Activated naive CD4-positive, alpha-beta T cell treated with anti-CD3 and anti-CD28 coated beads, Interleukin-2, amount 10 ng/mL, durations not matched to agents 7 days and 5 days (primary cell): ENCODE measurements at places on chromosomes 2 and 18.

DNA sequence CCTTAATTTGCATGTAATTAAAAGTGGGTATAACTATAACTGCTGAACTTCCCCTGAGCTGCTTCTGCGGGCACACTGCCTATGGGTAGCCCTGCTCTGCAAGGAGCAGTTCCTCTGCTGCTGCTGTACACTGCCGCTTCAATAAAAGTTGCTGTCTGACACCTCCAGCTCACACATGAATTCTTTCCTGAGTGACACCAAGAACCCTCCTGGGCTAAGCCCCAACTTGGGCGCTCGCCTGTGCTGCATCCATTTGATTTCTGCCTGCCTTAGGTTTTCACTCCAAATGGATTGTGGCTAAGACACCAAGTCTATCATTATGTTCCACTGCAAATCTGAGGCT, 215.7 kb downstream of the ANAPC1 start:
- no peaks in the 10 kb centered on the region for H3K36me3 ChIP-seq
- H3K4me1 ChIP-seq: peaks cover 4% of the 10 kb centered on the region
- peaks cover 21% of the 10 kb centered on the region for H3K27me3 ChIP-seq
- no peak overlapping the region for H3K4me3 ChIP-seq
- DNase-seq: no peak

DNA sequence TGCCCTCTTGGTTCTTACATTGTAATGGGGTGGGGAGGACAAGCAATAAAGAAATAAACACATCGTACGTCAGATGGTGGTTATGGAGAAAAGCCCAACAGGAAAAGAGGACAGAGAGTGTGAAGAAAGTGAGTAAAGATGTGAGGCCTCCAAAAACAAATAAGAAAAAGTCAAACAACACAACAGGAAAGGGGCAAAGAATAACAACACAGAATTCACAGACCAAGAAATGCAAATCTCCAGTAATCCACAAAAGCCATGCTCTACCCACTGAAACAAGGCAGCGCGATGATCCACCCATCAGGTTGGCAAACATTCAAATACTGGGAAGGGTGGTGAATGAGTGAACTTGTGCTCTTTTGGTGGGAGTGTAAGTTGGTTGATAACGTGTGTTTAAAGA, 16.7 kb upstream of the DUSP2 start:
- no peaks in the 10 kb centered on the region for H3K27me3 ChIP-seq
- no peak overlapping the region for H3K4me3 ChIP-seq
- peak overlapping the region; percentile 19 for H3K27ac ChIP-seq
- peaks cover 76% of the 10 kb centered on the region for H3K4me1 ChIP-seq

GRCh38 chr18:46449033-46449432, 208.0 kb downstream of the LOXHD1 start:
- H3K4me3 ChIP-seq: no peak overlapping the region
- no peak for DNase-seq
- no peaks in the 10 kb centered on the region for H3K36me3 ChIP-seq
- H3K27ac ChIP-seq: no peak overlapping the region
- H3K27me3 ChIP-seq: peaks cover 27% of the 10 kb centered on the region

DNA sequence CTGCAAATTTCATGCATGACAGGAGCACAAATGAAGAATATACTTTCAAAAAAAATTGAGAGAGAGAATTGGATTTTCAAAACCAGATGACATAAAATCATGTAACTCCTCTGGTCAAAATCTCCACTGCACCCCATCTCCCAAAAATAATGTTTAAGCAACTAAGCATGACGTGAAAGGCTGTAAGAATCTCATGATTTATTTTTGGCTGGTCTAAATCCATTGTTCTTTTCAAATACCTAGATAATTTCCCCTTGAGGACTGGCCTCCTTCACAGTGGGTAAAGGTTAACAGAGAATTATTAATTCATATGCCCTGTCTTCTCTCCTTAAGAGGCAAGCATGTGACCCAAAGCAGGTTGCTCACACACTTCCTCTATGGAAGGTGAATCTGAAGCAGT, 101.5 kb upstream of the CCDC195 start:
- peaks cover 73% of the 10 kb centered on the region for H3K36me3 ChIP-seq
- no peaks in the 10 kb centered on the region for H3K27me3 ChIP-seq
- no peak overlapping the region for H3K27ac ChIP-seq

- DNase-seq: no peak
- no peaks in the 10 kb centered on the region for H3K36me3 ChIP-seq
- H3K27ac ChIP-seq: no peak overlapping the region
- H3K27me3 ChIP-seq: peaks cover 8% of the 10 kb centered on the region
- H3K4me3 ChIP-seq: no peak overlapping the region
These were observed 143.6 kb downstream of the ANTXR1 start for GRCh38 chr2:69156624-69157023.

GRCh38 chr2:31075431-31075830, 62.8 kb downstream of the GALNT14 start:
- no peaks in the 10 kb centered on the region for H3K4me1 ChIP-seq
- H3K27me3 ChIP-seq: peaks cover 3% of the 10 kb centered on the region
- H3K27ac ChIP-seq: no peak overlapping the region
- H3K4me3 ChIP-seq: no peak overlapping the region
- no peak for DNase-seq

DNA sequence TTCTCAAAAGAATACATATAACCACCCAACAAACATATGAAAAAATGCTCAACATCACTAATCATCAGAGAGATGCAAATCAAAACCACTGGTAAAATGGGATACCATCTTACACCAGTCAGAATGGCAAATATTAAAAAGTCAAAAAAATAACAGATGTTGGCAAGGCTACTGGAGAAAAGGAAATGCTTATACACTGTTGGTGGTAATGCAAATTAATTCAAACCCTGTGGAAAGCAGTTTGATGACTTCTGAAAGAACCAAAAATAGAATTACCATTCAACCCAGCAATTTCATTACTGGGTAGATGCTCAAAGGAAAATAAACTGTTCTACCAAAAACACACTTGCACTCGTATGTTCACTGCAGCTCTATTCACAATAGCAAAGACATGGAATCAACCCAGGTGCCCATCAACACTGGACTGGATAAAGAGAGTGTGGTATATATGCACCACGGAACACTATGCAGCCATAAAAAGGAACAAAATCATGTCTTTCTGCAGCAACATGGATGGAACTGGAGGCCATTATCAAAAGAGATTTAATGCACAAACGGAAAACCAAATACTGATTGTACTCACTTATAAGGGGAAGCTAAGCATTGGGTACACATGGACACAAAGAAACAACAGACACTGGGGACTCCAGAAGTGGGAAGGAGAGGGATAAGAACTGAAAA, 38.8 kb downstream of the NCKAP1 start:
- H3K36me3 ChIP-seq: no peaks in the 10 kb centered on the region
- H3K4me3 ChIP-seq: no peak overlapping the region
- no peak for DNase-seq
- no peaks in the 10 kb centered on the region for H3K27me3 ChIP-seq
- H3K4me1 ChIP-seq: no peaks in the 10 kb centered on the region
- H3K27ac ChIP-seq: no peak overlapping the region

DNA sequence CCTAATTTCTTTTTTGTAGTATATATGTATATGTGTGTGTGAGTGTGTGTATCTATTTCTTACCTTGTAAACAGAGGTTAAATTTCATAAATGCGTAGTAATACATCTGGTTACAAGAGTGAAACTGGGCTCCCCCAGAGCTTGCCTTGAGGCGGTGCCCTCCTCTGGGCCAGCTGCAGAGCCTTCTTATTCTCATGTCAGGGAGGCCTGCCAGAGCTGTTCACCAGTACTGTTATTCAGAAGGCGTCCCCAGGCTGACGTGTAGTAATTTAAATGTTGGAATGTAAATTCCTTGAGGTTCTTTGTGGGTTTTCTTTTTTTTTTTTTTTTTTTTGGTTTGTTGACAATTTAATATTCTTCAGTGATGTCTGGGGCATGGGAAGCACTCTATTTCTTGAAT, 11.2 kb downstream of the COPS8 start:
- H3K4me1 ChIP-seq: no peaks in the 10 kb centered on the region
- peaks cover 26% of the 10 kb centered on the region for H3K36me3 ChIP-seq
- no peak overlapping the region for H3K4me3 ChIP-seq
- DNase-seq: no peak

DNA sequence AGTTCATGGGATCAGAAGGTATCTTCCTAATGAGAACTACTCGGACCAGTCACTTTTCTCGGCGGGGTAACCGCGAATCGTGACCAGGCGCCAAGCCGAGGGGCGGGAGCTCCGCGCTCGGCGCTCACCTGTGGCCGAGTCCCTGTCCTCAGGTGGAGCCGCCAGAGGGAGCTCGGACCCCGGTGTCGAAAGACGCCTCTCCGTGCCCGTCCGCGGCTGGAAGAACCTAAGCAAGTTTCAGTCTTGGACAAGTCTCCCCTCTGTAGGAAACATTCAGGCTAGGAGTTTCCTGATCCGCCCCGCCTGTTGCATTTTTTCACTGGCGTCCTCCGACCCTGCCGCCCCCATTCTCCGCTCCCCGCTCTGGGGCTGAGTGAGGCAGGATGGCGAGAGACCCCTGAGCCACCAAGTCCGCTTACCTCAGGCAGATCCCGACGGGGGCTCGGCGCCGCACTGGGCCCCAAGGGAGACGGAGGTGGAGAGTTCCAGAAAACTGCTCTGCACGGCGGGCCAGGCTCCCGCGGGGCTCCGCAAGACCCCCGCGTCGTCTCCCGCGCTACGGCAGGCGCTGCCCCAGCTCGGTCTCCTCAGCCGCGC, 480 bp downstream of the DSEL start:
- peaks cover 38% of the 10 kb centered on the region for H3K27me3 ChIP-seq
- no peak overlapping the region for H3K27ac ChIP-seq
- peaks cover 15% of the 10 kb centered on the region for H3K4me1 ChIP-seq

- H3K4me1 ChIP-seq: peaks cover 12% of the 10 kb centered on the region
- no peak overlapping the region for H3K4me3 ChIP-seq
- DNase-seq: no peak
- peaks cover 67% of the 10 kb centered on the region for H3K27me3 ChIP-seq
- H3K36me3 ChIP-seq: no peaks in the 10 kb centered on the region
- H3K27ac ChIP-seq: no peak overlapping the region
These were observed 7.5 kb upstream of the BCL11A start for GRCh38 chr2:60560734-60561644.

DNA sequence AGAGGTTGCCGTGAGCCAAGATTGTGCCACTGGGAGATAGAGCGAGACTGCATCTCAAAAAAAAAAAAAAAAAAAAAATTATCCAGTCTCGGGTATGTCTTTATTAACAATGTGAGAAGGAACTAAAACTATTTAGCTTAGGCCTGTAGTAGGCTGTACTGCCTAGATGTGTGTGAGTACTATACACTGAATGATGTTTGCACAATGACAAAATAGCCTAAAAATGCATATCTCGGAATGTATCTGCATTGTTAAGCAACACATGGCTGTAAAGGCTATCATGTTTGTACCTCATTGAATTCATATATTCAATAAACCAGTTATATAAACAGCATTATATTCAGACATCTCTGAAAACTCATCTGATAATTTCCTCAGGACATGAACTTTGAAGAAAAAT, 191.2 kb upstream of the SESTD1 start:
- no peak overlapping the region for H3K4me3 ChIP-seq
- H3K27ac ChIP-seq: no peak overlapping the region
- DNase-seq: no peak
- no peaks in the 10 kb centered on the region for H3K4me1 ChIP-seq
- H3K27me3 ChIP-seq: no peaks in the 10 kb centered on the region
- no peaks in the 10 kb centered on the region for H3K36me3 ChIP-seq

DNA sequence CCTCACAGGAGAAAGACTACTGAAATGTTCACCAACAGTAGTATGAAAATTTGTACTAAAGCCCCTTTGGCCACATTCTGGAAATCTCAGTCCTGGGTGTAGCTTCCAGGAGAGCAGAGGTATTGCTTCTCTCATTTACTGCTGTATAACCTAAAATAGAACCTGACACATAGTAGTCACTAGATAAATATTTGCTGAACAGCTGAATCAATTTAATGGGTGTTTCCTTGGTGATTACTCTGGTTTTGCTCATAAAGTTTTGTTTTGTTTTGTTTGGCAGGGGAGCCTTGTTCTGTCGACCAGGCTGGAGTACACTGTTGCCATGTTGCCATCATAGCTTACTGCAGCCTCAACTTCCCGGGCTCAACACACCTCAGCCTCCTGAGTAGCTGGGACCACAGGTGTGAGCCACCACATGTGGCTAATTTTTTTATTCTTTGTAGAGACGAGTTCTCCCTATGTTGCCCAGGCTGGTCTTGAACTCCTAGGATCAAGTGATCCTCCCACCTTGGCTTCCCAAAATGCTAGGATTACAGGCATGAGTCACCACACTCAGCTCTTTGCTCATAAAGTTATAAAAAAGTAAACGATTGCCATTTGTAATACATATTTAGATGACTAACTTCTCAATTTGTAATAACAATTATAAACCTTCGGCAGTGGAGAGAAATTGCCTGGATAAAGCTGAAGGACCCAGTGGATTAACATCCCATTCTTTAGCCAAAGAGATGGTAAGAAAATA, 11.5 kb upstream of the PARD3B start:
- H3K4me1 ChIP-seq: no peaks in the 10 kb centered on the region
- no peak overlapping the region for H3K4me3 ChIP-seq

GRCh38 chr18:73656691-73657090, 490.9 kb downstream of the FBXO15 start:
- H3K27me3 ChIP-seq: no peaks in the 10 kb centered on the region
- no peak overlapping the region for H3K4me3 ChIP-seq
- H3K36me3 ChIP-seq: no peaks in the 10 kb centered on the region
- H3K4me1 ChIP-seq: no peaks in the 10 kb centered on the region
- H3K27ac ChIP-seq: no peak overlapping the region
- DNase-seq: no peak

DNA sequence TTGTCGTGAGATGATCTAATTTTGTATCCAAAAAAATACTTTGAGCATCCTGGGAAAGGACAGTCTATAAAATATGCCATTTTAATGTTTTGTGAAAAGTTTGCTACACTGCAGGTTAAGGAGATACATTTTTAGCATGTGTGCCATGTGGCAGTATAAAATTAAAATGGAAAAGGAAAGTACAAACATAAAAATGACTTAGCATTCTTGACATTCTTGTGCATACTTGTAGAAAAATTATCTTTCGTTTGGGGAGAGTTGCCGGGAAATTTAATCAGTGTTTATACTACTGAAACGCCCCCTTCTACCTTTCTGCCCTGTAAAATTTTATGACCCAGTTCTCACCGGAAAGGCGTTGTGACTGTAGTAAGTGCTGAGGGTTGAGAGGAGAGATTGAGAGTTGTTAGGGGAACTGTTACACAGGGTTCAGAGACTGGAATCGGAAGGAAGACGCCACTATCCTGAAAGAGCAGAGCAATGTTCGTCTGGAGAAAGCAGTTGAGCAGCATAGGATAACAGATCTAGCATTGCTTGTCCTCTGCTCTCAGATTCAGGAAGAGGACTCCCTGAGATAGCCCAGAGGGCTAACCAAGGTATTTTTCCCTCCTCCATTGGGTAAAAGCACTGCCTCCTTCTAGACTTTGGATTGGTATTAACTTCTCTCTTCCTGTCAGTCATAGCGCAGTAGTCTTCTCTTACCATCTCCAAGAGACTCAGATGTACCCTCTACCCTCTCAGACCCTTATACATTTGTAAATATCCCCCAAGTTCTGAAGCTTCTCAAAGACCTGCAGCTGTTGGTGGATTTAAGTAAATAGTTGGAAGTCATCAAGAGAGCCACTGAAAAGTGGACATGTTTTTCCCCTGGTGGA, 2.7 kb downstream of the CDH20 start:
- DNase-seq: no peak
- H3K36me3 ChIP-seq: no peaks in the 10 kb centered on the region
- H3K27ac ChIP-seq: no peak overlapping the region
- H3K4me3 ChIP-seq: no peak overlapping the region
- H3K27me3 ChIP-seq: peaks cover 30% of the 10 kb centered on the region

- H3K27me3 ChIP-seq: peaks cover 29% of the 10 kb centered on the region
- DNase-seq: no peak
- H3K27ac ChIP-seq: no peak overlapping the region
- H3K36me3 ChIP-seq: no peaks in the 10 kb centered on the region
- no peaks in the 10 kb centered on the region for H3K4me1 ChIP-seq
These were observed 9.1 kb downstream of the KCNK3 start for GRCh38 chr2:26701596-26701995.
